ENCODE measurements at places on chromosomes 7 and 10.
A peak's percentile ranks its signal among the peaks of the same experiment; 100 is the strongest.

- no peak for DNase-seq
These were observed 59.4 kb upstream of the ASAH2 start for GRCh38 chr10:50310560-50311174.

DNA sequence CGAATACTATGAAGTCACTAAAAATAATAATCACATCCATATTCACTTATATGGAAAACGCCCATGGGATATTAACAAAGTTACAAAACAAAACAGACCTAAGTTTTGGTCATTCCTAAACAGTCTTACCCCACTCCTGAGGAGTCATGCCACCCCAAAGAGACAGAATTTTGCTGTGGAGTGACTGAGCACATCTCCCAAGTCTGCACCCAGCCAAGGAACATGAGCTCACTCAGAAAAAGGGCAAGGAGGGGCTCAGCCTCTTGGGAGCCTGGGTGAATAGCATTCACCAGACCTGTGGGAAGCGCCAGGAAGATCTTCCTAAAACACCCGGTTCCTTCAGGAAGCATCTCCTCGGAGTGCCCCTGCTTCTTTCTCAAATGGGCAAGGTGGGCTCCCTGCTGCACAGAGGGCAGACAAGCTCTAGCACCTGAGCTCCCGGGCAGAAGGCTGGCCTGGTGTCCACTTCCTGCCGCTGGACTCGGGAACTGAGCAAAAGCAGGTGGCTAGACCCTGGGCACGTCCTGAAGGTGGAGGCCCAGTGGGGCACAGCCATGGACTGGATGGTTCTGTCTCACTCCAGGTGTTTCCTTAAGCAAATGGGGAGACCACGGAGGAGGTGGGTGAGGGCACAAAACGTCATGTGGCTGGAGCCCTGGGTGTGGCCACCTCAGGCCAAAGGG, 31.0 kb downstream of the TNS3 start:
- no peak for DNase-seq

DNA sequence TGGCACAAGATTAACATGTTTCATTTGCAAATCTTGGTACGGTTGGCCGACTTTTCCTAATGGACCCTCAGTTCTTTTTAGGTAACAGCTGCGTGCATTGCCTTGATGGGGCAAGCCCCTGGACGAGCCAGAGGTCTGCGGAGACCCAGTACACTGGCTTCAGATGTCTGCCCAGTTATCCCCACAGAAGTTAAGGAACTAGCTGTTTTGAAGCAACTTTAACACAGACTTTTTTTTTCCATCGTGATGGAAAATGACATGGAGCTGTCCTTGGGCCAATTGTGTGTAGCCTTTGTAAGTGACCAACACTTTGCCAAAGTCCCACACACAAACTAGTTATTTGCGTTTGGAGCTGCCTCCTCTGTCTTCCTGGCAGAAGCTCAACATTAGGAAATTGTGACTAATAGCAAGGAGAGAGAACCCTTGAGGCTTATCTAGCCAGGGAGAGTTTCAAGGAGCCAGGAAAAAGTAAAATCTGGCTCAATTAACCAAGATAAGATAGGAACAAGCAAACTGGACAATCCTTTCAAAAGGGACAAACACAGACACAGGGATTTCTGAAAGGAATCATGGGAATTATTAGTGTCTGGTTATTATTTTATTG, 99.6 kb upstream of the BMPER start:
- peak; percentile 75 for DNase-seq

DNA sequence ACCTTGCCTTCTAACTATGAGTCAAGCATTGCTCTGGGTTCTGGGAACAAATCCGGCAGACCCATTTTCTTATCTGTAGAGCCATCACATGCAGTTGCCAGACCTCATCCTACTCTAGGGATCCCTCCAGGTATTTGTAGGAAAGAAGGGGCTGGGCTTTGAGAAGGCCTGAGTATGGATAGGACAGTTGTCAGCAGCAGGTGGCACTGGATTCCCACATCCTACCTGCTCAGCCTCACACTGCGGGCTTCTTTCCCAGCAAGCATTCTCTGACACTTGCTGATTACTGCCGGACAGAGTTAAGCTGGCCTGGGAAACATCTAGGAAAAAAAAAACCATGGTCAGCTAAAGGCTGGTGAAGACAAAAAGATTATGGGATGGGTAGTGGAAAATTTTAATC, 224.1 kb downstream of the CCSER2 start:
- DNase-seq, result no peak

DNA sequence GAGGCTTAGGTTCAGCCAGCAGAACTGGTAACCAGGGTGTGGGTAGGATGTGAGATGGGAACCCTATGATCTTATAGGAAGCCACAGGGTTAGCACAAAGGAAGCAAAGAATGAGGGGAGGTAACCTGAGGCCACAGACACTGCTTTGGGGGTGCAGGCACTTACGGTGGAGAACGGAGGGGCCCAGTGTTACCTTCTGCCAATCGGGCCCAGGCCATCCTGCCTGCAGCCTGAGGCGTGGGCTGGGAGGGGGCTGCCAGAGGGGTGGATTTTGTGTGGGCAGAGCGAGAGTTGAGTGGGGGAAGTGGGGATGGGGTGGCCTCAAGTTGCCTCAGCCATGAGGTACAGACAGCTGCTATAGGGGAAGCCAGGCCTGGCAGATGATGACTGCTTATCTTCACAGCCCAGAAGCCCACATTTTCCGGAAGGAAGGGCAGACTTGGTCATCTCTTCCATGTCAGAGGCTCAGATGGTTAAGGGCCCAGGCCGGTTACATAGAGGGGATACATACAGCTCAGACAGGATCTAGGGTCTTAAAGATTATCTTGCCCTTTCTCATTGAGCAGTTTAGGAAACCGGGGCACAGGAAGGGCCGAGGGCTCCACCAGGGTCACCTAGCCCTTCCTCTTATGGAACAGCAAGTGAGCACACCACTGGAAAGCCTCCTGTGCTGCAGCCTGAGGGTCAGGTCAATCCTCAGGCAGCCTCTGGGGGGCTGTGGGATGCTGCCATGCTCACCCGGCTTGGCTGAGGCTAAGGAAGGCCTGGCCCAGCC, 24.4 kb upstream of the VSIR start:
- DNase-seq, result no peak
